ENCODE measurements at places on chromosomes 3 and 15.
A peak's percentile ranks its signal among the peaks of the same experiment; 100 is the strongest.

DNA sequence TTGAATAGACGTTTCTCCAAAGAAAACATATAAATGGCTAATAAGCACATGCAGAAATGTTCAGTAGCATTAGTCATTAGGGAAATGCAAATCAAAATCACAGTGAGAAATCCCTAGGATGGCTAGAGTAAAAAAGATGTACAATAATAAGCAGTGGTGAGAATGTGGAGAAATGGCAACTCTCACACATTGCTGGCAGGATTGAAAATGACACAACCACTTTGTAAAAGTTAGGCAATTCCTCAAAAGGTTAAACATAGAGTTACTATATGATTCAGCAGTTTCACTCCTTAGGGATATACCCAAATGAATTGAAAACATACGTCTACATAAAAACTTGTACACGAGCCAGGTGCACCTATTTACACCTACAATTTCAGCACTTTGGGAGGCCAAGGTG lies 108.7 kb downstream of the ITPR1 start:
- DNase-seq = peak; percentile 40

DNA sequence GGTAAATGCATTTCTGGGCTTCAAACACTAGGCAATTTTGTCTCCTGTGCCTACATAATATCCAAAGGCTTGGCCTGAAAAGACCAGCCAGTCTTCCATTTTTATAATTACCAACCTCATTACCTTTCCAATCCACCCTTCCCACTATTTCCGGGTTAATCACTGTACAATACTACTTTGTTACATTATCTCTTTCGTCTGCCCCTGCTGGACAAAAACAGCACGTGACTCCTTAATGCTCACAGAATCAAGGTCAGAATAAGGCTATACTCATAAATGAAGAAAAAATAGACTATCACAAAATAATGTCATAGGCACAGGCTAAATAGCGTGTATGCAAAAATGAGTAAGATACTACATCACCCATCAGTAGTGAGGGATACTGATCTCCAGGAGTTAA lies 40.1 kb downstream of the ABI3BP start:
- DNase-seq = no peak

DNA sequence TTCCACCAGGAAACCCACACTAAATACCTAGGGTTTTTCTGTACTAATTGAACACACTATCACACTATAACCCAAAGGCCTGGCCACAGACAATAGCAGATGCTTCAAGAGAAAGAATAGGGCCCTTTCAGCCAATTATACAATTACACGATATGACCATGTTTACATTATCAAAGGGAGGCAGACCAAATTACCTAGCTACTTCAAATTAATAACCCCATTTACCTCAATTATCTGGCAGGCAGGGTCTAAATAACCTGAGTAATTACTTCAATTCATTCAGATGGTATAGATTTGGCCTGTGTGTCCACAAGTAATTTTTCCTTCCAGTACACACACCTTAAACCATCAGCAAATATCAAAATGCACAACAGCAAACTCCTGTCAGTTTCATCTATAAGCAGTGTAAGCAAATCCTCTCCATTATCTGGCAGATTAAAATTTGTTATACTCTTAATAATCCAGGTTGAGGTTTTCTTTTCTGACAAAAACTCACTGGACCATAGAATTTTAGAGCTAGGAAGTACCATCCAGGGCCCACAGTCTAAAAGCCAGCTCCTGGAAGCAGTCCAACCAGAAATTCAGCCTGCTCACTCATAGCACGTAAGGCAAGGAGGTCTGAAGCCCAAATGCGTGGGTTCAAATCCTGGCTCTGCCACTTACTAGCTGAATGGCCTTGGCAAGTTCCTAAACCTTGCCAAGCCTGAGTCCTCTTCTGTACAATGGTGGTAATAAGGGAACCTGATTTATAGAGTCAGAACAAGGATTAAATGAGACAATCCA lies 51.8 kb downstream of the RFTN1 start:
- no peak for DNase-seq

GRCh38 chr3:10933021-10933420 lies 59.5 kb upstream of the SLC6A1 start:
- DNase-seq = no peak

DNA sequence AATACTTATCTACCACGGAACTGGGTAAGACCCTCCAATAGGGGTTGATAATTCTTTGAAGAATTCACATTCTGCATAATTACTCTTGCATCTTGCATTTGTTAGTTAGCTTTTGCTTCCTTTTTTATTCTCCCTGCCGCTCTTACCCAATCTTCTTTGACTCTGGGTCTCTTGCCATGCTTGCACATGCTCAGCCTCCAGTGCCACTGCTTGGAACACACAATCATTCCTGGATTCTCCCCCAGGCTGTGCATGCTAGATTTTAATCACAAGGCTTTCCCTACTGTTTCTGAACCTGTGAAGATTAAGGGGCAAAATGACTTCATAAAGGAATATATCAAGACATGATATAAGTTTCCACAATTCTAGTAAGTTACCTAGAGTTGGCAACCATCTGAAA lies 133.1 kb downstream of the IL1RAP start:
- DNase-seq = peak; percentile 16

DNA sequence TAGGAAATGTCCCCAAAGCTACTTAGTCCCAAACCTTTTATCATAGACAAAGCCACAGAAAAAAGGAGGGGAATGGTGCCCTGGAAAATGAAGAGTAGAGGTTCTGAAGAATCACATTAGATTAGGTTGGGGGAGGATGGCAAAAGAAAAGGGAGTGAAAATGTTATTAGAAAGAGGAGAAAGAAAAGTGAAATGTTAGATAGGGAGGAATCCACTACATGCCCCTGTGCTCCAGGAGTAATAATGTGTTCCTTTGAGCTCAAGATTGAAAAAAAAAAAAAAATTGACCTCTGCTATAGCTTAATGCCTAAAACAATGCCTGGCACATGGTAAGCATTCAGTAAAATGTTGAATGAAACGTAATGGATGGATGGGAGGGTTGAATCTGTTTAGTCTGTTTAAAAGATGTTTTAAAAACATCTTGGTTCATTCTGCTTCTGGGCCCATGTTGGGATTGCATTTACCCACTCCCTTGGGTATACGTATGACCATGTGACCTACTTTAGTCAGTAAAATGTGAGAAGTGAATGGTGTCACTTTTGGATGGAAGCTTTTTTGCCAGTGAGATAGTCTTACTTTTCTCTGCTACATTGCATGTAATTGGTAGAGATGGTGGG lies 19.0 kb downstream of the MAPK6 start:
- no peak for DNase-seq

DNA sequence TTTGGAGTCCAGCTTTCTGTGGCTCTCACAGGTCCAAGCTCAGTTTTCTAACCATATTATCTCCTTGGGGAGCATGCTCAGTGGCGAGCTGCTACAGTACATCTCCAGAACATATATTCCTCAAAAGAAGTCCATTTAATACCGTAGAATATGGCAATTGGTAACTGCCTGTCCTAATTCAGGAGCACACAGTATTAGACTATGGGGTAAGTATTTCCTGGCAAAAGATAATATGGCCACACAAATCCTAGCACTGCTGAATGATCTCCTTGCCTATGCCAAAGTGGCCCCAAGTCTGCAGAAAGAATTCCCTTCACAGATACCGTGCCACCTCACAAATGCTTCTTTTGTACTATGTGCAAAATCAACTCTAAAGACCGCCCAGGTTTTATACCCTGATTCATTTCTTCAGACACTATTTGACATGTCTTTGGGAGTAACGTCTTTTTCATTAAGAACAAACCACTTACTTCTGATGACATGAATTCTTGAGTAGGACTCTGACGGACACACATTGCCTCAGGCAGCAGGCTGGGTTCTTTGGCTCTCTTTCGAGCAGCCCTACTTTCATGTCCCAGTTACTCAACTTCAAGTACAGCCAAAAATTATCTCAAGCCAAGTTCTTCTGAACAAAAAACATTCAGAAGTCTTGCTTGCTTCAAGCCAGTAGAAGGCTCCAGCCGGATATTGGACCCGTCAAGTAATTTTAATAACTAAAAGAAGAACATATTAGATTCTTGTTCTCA lies 368.3 kb upstream of the DCBLD2 start:
- DNase-seq = no peak

GRCh38 chr15:91622711-91623342 lies 230.7 kb upstream of the SLCO3A1 start:
- no peak for DNase-seq

Data from inflammatory macrophage (primary cell).